ENCODE measurements at places on chromosomes 5 and 9. TPM values are rescaled to one million over a fixed set of nuclear protein-coding genes. Genes with fewer than 3 reads are reported as not detected.

DNA sequence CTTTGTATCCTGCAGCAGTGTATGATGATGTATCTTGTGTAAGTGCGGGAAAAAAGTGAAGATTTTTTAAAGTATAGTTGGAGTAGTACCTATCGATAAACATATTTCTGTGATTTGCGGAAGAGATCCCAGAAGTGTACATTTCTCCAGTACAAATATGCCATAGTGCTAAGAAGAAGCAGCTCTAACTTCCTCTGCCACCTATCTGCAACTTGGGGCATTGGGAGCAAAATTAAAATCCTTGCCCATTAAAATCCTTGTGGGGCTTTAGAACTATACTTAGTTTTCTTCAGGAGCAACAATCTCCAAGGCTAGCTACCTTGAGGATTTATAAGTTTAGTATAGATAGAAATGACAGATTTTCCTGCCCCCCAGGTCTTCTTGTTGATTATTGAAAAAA lies 123.7 kb downstream of the VCAN start:
- no peak for DNase-seq

GRCh38 chr5:145180371-145180770 lies 654.8 kb downstream of the PRELID2 start:
- DNase-seq: no peak

DNA sequence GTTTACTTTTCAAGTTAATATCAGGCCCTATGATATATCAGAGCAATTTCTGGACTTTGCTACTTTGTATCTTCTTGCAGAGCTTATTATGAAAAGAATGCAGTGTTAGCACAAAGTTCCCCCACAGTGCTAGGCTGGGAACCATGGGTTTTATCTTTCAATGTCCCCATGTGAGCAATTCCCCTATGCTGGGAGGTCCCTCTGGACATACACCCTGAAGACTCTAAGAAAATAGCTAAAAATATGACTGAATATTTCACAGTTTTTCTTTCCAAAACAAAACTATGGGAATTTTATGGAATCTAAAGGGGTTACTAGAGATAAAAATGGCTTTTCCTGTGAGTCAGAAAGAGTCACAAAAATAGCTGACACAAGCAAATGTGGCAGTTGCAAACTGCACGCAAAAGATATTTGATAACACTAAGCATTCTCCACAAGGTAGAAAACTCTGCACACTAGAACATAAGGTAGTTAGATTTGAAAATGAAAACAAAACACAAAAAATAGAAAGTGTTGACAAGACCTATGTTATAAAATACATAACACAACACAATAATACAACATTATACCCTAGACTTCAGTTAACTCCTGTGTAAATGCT lies 487.5 kb upstream of the GRIN3A start:
- DNase-seq: no peak

DNA sequence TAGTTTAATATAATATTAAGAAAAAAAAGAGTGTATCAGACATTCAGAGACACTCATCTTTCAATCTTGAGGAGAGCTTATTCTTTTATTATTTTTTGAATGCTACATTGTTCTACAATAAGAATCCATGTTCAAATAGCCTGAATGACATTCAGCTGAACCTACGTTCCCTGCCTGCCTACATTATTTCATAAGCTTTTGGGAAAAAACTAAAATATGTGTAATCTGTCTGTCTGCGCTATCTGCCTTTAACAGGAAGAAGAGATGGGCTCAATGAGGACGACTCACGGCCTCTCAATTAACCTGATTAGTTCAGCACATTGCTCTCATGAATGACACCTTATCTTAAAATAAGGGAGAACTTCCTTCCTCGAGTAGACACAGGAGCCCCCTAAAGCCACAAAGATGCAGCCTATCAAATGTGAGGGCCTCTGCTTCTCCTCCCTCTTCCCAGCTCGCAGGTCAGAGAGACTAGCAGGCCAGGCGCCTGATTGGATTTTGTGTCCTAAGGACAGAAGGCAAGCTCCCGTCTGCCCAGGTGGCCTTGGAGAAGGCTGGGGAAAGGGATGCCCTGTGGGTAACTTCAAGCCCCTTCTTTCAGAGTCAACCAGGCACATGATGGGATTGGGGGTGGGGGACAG lies 37.8 kb downstream of the EBF1 start:
- DNase-seq: no peak

- DNase-seq: no peak
Observed at GRCh38 chr9:36328798-36329411, 70.7 kb upstream of the GNE start.

GRCh38 chr9:127154390-127155191 lies 32.2 kb upstream of the ANGPTL2 start:
- DNase-seq: peak; percentile 21

- no peak for DNase-seq
Observed at GRCh38 chr9:36946653-36947052, 87.4 kb downstream of the PAX5 start.

DNA sequence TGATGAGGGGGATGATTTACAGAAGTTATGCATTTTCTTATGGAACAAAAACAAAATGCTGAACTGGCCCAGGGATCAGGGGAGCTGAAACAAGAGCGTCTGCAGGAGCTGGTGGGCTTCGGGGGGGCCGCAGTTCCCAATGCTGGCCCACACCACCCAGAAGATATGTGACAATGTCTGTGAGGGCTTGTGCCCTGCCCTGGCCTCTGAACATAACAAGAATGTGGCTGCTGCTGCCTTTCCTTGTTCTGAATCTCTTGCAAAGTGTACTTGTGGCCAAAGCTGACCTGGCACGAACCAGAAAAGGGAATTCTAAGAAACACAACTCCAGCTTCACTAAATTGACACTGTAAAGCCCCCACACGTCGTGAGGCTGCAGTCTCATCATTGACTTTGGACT lies 66.7 kb downstream of the SEC61B start:
- DNase-seq: no peak

GRCh38 chr5:170479484-170479883 lies 24.3 kb upstream of the KCNIP1 start:
- DNase-seq: peak; percentile 10

ST8SIA4 gene
- 4.1 TPM for total RNA-seq

LCN12 gene
- total RNA-seq: 5.2 TPM

TNC gene
- total RNA-seq: 1.7 TPM

AFAP1L1 gene
- 5.2 TPM for total RNA-seq

ARL14EPL gene
- not detected for total RNA-seq

NMUR2 gene
- total RNA-seq: not detected

NSA2 gene
- total RNA-seq: 26.7 TPM

GCNT4 gene
- 0.51 TPM for total RNA-seq
